Trophoblast cell (in vitro differentiated cells and primary cell): ENCODE measurements at places on chromosomes 11 and 22.

GRCh38 chr11:128575174-128575960, 12.0 kb downstream of the ETS1 start:
- no peak for DNase-seq

- DNase-seq = peak; percentile 9
Measured at GRCh38 chr11:75516886-75517285, 8.9 kb downstream of the GDPD5 start.

DNA sequence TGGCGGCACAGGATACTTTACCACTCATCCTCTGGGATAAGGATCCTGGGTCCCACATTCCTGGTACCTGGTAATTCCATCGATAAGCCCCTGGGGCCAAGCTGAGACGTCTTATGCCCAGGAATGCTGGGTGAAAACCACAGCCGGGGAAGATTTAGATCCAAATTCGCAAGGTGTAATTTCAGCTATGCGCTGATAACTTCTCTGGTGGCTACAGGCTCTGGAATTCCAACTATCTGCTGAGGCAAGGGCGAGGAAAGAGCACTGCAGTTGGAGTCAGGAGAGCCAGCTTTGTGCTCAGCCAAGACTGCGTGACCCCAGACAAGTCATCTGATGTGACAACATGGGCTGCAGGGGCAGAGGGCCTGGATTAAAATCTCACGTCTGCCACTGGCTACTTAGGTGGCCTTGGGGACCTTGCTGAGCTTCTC, 9.9 kb upstream of the MYEOV start:
- DNase-seq = peak; percentile 91

DNA sequence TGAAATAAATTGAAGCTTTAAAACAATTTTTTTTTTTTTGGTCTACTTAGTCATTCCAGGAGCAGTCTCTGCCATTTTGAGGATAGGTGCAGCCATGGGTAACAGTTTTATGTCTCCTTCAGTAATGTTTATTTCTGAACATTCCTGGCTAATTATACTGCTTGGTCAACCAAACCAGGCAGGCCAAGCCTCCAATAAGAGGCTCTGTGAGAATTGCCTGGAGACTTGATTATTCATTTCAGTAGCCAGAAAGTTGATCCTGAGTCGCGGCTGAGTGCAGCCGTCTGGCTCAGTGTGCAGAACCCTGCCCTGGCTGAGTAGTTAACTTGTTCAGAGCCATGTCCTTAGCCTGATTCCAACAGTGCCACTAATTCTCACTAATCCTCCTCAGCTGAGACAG, 364.0 kb upstream of the FAT3 start:
- no peak for DNase-seq

DNA sequence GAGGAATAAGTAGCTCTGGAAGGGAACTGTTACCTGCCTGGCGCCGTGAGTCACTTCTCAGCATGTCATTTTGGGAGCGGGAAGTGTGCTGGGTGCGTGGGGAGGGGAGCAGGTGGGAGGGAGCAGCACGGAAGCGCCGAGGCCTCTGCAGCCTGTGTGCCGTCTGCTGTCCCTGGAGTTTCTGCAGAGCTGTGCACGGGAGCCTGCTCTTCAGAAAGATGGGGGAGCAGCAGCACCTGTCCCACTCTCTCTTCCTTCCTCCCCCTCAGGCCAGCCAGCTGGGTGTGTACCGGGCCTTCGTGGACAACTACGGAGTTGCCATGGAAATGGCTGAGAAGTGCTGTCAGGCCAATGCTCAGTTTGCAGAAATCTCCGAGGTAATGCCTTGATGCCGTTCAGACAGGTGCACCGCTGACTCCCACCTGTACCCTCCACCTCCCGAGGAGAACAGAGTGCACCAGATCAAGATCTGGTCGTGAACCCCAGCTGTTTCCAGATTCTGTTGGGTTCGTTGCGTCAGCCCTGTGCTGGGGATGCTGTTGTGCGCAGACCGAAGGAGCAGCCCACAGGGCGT, 87.9 kb downstream of the BCR start:
- DNase-seq = no peak

GRCh38 chr11:19829109-19829837, 116.6 kb downstream of the NAV2 start:
- no peak for DNase-seq

DNA sequence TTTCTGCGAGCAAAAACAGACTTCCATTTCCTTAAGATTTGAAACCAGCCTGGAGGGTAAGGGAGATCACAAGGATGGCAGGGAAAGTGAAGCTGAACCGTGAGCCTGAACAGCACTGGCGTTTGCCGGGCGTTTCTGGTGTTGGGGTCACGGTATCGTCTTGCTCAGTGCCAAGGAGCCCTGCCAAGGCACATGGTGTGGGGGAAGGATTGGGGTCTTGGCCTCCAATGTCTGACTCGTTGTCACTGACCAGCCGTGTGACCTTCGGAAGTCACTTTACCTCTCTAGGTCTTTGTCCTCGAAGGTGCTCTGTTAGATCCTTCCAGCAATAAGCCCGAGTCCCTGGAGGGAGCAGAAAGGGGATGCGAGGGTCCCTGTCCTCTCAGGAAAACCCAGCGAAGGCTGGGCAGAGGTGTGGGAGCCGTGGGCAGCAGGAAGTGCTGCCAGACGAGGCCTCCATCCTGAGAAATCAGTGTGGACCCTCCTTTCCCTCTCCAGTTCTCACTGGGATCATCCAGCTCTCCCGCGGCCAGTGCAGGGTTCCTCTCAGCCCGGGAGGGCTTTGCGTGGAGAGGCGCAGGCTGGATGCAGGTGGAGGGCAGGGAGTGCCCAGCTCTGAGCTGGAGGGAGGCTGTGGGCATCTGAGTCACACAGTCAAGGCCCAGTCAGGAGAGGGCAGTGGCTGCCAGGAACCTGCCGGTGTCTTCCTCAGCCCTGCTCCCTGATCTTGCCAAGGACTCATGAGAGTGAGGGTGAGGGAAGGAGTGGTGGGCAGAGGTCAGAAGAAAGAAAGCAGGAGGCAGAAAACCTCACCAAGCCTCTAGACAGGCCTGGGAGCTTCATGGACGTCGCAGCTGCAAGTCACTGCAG, 18.9 kb downstream of the TOM1 start:
- no peak for DNase-seq

- DNase-seq = no peak
Measured at GRCh38 chr11:126978911-126979310, 21.7 kb downstream of the KIRREL3 start.

- DNase-seq = no peak
Measured at GRCh38 chr11:11662578-11662977, 40.8 kb upstream of the GALNT18 start.

DNA sequence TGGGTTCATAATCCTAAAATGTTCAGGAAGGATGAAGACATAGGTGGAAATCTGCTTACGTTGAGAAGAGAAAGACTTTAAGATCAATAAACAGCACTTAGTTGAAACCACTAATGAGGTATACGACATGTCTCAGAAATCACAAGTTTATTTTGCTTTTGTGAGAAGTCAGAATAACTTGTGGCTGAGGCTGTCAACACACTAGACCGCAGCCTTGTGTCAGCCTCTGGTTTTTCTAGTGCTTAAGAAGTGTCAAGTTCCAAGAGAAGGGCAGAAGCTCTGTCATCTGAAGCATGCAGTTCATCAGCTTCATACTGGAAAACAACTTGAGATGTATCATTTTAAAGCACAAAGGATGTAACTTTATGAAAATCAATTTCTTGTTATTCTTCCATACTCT, 420.9 kb downstream of the METTL15 start:
- DNase-seq = no peak

DNA sequence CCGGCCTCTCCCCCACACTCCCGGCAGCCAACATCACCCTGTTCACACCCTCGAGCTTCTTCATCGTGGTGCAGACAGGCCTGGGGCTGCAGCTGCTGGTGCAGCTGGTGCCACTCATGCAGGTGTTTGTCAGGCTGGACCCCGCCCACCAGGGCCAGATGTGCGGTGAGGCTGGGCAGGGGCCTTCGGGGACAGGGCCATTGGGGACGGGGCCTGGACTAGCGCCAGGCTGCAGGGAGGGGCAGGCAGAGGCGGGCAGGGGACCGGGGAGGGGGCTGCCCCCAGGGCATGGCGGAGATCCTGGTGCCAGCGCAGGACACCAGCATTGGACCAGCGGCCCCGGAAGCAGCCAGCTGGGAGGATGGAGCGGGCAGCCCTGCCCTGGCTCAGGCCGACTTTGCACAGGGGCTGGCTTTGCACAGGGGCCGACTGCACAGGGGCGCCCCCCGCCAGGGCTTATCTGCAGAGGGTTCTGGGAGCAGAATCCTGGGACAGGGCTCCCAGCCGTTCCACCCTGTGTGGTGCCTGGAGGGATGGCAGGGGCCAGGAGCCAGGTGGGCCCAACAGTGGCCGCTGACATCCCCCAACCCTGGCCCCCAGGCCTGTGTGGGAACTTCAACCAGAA, 8.6 kb downstream of the MUC5B start:
- no peak for DNase-seq

- no peak for DNase-seq
Measured at GRCh38 chr22:46415776-46416519, 80.4 kb downstream of the TRMU start.

- no peak for DNase-seq
Measured at GRCh38 chr11:78226684-78227680, 38.3 kb downstream of the USP35 start.

DNA sequence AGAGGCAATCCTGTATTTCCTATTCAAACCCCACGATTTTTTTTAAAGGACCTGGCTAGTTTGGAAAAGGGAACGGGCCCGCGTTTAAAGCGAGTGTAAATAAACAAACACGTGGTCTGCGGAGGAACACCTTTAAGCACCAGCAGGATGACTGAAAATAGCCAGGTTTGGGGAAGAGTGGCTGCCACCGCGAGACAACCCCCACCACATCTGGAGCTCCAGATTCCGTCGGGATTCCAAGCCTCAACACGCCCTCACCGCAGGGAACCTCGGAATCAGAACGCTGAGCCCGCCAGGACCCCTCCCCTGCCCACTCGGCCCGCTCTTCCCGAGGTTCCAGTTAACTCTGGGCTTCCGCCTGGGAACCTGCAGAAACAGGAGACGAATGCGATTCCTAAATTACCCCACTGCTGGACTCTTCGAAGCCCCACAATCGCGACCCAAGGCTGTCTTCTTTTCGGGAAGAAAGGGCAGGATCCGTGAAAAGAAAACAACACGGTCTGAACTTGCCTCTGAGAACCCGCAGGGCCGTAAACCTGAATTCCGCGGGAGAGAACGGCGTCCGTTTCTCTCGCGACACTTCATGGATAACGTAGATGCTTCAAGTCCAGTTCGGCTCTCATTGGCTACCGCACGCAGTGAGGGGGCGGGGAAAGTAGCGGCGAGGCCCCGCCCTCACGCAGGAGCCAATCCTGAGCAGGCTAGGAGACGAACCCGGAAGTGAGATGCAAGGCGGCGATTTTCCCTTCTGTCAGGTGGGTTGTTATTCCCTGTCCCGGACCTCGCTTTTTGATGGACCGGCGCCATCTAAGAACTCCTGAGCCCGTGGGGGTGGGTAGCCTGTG, at the start of the genes ANKRD49 and MRE11:
Gene ANKRD49 (plus strand): TSS at position 704 of the 845 bp plus-strand sequence. CDS start 2,710 bp downstream, outside the sequence.
Gene MRE11 (minus strand): TSS at position 564 of the 845 bp plus-strand sequence. CDS start 1,043 bp downstream, outside the sequence.
- DNase-seq = peak; percentile 100

GRCh38 chr11:1162138-1162475, 4.4 kb downstream of the MUC5AC start:
- DNase-seq = no peak

- DNase-seq = peak; percentile 89
Measured at GRCh38 chr11:114354076-114354475, 46.2 kb downstream of the C11orf71 start.

GRCh38 chr11:75792127-75792731, 22.8 kb upstream of the UVRAG start:
- no peak for DNase-seq

GRCh38 chr11:11629368-11629767, 7.6 kb upstream of the GALNT18 start:
- DNase-seq = no peak

DNA sequence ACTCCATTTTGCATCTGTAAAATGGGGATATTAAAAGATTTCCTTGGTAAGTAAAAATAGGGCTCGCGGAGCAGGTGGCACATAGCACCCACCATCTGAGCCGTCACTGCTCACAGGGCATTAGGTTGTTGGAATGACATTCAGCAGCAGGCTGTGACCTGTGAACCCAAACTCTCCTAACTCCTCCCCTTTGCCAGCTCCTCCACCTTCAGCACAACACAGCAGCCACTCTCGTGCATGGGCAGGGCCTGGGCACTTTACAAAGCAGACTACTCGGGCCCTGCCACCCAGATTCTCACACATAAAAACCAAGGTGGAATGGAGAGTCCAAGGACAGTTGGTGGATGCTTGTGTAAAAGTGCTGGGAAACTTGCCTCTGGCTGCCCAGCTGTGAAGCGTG, 77.2 kb downstream of the FLI1 start:
- no peak for DNase-seq

GRCh38 chr22:19430890-19431541, 517 bp downstream of the HIRA start:
- no peak for DNase-seq

GRCh38 chr22:40391417-40391816, 21.0 kb downstream of the SGSM3 start:
- DNase-seq = no peak

DNA sequence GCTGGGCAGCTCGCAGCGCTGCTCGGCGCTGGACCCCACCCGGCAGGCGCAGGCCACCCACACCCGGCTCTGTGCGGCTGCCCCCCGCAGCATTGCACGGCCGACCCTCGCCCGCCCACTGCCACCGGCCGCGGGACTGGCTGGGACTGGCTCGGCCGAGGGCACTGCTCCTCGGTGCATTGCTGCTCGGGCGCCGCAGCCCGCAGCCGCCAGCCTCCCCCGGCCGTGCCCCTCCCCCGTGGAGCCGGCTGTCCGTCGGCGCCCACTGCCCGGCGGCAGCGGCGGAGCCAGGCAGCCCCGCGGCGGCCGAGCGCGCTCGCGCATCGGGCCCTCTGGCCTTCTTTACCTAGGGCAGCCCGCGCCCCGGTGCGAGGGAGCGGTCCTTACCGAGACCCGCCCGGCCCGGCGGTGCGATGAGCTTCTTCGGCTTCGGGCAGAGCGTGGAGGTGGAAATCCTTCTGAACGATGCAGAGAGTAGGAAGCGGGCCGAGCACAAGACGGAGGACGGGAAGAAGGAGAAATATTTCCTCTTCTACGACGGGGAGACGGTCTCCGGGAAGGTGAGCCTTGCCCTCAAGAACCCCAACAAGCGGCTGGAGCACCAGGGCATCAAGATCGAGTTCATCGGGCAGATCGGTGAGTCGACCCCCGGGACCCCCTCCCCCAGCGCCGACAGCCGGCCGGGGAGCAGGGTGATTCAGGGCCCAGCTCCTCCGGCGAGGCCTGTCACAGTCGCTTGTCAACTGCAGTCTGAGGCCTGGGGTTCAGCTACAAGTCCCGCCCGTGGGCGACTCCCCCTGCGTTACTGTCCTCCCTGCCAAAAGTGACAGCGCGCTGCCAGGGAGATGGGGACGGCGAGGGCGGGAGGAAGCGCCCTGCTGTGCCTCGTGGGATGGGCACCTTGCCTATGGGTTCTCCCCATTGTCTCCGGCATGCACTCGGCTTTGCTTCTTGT, 516 bp downstream of the VPS26B start:
- peak; percentile 50 for DNase-seq

DNA sequence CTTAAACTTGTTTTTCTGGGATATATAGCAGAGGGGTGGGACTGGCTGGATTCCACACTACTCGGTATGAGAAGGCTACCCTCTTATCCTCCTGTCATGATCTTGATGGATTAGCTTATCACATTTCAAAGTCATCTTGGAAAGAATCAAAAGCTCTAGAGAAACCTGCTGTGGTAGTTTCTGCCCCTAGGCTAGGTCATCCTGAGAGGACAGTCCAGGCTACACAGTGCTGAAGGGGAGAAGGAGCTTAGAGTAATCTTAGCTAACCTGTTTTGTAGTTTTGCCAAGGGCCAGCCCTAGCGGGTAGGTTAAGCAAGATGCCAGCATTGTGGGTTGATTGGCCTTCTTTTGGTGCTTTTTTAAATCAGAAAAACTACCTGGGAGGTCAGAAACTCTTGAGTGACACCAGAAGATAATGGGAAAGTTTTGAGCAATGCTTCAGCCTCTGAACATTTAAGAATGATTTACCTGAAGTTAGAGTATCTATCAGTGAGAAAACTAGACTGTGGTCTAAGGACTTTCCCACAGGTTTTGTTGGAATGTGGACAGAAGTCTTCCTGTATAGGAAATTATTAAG, 21.3 kb downstream of the PIWIL4 start:
- DNase-seq = peak; percentile 99
